ENCODE measurements at places on chromosomes 11 and 22. TPM values are rescaled to one million over a fixed set of nuclear protein-coding genes. Genes with fewer than 3 reads are reported as not detected.
A peak's percentile ranks its signal among the peaks of the same experiment; 100 is the strongest.

The P2RX3 gene
- 0.15 TPM for total RNA-seq

DNA sequence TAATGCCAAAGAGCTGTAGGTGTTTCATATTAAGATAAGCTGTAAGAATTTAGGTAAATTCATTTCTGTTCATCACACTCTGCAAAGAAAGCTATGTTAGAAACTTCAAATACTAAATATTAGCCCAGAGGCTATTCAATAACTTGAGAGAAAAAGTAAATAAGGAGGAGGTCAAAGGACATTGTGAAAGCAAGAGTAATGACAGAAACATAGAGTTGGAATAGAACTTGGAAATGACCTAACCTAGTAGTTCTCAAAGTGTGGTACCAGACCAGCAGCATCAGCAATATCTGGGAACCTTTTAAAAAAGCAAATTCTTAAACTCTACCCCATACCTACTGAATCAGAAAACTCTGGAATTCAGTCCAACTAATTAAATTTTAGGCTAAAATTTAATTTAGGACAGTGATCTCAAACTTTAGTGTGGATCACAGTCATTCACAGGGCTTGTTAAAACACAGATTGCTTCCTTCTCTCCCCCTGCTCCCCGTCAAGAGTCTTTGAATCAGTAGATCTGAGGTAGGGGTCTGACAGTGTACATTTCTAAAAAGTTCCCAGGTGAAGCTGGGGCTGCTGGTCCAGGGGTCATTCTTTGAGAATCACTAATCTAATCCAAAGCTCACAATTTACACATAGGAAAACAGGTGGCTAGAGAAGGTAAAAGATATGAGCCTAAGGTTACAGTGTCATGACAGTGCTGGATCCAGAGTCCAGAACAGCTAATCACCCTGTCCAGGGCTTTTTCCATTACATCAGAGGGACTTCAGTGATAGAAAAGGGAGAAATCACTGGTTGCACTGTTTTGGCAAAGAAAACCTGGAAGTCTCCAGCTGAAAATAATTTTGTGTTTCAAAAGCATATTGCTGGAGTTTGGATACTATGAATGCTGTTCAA is 241.1 kb downstream of the SOX6 start:
- H3K4me3 ChIP-seq = no peak overlapping the region
- no peak overlapping the region for H3K27ac ChIP-seq
- H3K4me1 ChIP-seq = no peaks in the 10 kb centered on the region
- no peaks in the 10 kb centered on the region for H3K27me3 ChIP-seq

DNA sequence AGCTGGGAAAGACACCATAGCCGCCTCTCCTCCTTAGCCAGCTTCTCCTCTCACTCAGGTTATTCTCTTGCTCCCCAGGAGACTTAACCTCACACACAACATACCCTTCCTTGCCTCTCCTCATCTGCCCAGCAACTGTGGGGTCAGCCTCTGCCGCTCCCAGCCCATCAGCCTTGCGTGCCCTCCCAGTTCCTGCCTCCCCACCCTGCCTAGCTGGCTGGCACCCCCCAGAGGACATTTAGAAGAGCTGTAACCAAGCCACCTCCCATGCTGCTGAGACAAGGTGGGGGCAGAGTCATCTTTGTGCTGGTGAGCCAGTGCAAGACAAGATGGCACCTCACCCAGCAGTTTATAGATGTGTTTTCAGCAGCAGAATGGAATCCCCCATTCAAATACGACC is 38.2 kb downstream of the TOM1 start:
- no peak overlapping the region for H3K27ac ChIP-seq
- peaks cover 12% of the 10 kb centered on the region for H3K36me3 ChIP-seq
- H3K27me3 ChIP-seq = no peaks in the 10 kb centered on the region

GRCh38 chr22:27084130-27084529 is 426.7 kb downstream of the MIAT start:
- H3K4me3 ChIP-seq = no peak overlapping the region
- no peaks in the 10 kb centered on the region for H3K36me3 ChIP-seq
- DNase-seq = no peak
- H3K4me1 ChIP-seq = no peaks in the 10 kb centered on the region

DNA sequence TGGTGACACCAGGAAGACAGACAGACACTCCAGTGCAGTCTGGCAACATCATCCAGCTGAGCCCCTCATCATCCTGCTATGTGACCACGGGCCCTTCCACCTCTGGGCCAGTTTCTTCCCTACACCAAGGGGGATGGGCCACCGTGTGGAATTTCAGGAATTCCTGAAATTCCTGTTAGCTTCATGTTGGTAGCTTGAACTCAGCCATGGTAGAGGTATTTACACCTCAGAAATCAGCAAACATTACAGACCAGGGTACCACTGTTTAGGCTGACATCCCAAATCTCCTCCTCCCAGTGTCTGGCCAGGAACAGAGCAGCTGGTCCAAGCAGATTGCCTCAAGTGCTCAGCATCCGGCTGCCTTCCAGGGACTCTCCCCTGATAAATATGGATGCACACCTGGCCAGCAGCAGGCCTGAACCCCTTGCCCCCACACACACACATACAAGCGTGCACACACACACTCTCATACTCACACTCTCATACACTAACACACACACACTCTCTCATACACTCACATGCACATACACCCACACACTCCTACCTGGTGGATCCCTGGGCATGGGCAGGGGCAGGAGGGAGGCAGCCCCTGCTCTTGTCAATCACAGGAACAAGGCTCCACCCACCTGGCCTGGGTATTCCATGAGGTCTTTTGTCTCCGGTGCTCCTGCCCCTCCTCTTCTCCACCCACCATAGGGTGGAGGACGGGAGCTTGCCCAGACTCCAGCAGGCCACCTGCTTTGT is 85.2 kb downstream of the BUD13 start:
- DNase-seq = peak; percentile 92
- peaks cover 15% of the 10 kb centered on the region for H3K4me1 ChIP-seq
- H3K4me3 ChIP-seq = peak overlapping the region; percentile 4
- no peaks in the 10 kb centered on the region for H3K36me3 ChIP-seq

Data from H9 (cell line).